EL (cell line): ENCODE measurements at places on chromosomes 6 and 20.

GRCh38 chr6:150183105-150183504 lies 40.3 kb downstream of the PPP1R14C start:
- no peak for DNase-seq

DNA sequence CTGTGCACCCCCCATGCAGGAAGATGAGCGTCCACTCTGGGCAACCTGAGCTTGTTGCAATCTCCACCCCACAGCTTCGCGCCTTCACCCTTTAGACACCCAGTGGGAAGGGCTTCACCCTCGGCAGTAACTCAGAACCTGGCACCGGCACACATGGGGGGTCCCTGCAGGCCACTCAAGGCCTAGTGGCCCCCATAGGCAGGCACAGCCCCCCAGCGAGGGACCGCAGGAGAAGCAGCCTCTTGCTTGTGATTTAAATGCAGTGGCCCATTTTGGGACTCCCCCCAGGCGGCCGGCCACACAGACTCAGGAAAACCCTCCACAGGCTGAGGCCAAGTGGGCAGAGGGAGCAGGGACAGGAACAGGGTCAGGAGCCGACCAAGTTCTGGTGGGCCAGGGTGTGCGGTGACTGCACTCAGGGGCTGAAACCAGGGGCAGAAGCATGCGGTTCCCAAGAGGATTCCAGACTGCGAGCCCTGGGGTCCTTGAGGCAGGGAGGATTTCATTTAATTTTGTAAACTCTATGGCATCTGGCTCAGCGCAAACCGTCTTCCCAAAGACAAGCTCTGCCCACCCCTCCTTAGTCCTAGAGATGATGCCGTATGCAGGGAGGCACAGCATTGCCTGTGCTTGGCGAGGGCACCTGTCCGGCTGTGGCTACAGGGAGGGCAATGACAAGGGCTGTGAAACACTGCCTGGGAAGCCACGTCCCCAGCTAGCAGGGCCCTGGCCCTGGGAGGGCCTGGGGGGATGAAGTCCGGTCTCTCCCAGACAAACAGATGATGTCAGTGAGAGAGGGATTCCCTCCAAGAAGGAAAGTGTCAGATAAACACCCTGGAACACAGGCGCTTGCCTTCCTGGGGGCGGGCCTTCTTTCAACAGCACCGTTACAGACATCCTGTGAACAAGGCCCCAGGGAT lies 52.9 kb upstream of the GPR31 start:
- no peak for DNase-seq

DNA sequence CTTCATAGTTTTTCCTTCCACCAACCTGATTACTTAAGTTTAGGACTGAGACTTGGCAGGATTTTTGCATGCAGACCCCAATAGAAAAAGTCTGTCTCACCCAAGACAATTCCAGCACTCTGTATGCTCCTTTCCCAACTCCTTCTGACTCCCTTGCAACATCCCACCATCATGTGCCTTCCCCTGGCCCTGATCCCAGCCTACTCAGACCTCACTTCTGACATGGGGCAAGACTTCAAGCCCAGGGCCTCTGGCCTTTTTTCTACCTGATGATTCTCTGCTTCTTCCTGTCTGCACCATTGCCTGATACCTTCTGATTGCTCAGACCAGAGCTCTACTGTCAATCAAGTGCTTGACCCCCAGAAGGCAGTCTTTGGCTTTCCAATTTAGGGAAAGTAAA lies 96.6 kb downstream of the HAO1 start:
- no peak for DNase-seq

- no peak for DNase-seq
Observed at GRCh38 chr6:155939253-155939652, 483.6 kb upstream of the NOX3 start.

- peak; percentile 88 for DNase-seq
Observed at GRCh38 chr6:35601331-35602132, 87.2 kb downstream of the FKBP5 start.
